ENCODE measurements at places on chromosomes 5 and 9.

- no peak for DNase-seq
These were observed 9.8 kb upstream of the ENDOG start for GRCh38 chr9:128808543-128808942.

- DNase-seq, result peak; percentile 73
These were observed 11.5 kb downstream of the GPR150 start for GRCh38 chr5:95631255-95631958.

- peak; percentile 39 for DNase-seq
These were observed 1.3 kb downstream of the TNFSF15 start for GRCh38 chr9:114804505-114804904.

GRCh38 chr9:5557606-5558587 is 47.6 kb downstream of the PDCD1LG2 start:
- no peak for DNase-seq

- DNase-seq, result no peak
These were observed 11.8 kb downstream of the NDFIP1 start for GRCh38 chr5:142120247-142120935.

DNA sequence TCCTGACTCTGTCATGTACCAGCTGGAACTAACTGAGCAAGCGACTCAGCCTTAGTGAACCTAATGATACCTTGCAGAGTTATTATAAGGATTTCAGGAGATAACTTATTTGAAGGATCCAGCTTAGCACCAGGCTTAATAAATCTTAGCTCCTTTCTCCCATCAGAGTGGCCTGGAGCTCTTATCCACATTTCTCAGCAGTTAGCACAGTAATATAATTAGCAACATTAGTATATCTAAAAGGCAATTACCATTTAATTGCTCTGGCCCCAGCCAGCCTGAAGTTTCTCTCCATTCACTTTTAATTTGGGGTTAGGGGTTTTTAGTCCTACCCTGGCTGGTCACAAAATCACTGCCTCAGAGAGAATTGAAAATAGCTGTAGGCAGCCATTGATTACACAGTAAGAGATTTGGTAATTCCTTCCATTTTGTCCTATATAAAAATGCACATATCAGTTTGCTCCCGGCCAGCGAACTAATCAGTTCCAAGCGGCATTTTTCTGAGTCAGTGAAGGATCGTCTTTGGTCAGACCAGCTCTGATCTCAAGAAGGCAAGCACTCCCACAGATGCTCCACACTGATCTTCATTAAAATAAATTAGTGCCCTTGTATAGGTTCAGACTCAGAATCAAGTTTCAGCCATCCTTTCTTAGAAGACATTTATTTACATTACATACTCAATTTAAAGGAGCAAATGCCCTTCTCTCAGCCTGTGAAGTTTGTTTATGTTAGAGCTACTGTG is 56.6 kb downstream of the SNCAIP start:
- no peak for DNase-seq

- no peak for DNase-seq
These were observed 70.6 kb downstream of the ADAMTS2 start for GRCh38 chr5:179274321-179275315.

DNA sequence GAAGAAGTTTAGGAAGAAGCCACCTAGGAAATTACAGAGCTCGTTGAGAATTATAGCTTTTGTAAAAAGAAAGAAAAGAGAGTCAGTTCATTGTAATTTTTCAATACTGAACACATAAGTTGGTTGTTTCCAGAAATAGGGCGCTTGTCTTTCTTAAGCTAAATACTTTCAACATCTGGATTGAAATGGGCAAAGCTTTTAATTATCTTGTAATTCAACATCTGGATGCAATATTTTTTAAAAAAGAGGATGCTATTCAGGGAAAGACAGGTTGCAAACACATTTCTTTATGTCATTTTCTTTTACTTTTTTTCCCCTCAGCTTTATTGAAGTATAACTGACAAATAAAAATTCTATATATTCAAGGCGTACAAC is 100.7 kb upstream of the TRPC7 start:
- DNase-seq, result no peak

GRCh38 chr9:615756-616155 is 225.7 kb upstream of the DMRT1 start:
- no peak for DNase-seq

Data from AG20443 (cell line).